ENCODE measurements at places on chromosomes 16 and 17.
A peak's percentile ranks its signal among the peaks of the same experiment; 100 is the strongest.

GRCh38 chr16:8500351-8500750, 90.0 kb downstream of the TMEM114 start:
- no peak for DNase-seq

GRCh38 chr16:4176906-4177417, 60.7 kb upstream of the ADCY9 start:
- no peak for DNase-seq

- no peak for DNase-seq
Measured at GRCh38 chr16:84502581-84502980, 1.9 kb downstream of the MEAK7 start.

DNA sequence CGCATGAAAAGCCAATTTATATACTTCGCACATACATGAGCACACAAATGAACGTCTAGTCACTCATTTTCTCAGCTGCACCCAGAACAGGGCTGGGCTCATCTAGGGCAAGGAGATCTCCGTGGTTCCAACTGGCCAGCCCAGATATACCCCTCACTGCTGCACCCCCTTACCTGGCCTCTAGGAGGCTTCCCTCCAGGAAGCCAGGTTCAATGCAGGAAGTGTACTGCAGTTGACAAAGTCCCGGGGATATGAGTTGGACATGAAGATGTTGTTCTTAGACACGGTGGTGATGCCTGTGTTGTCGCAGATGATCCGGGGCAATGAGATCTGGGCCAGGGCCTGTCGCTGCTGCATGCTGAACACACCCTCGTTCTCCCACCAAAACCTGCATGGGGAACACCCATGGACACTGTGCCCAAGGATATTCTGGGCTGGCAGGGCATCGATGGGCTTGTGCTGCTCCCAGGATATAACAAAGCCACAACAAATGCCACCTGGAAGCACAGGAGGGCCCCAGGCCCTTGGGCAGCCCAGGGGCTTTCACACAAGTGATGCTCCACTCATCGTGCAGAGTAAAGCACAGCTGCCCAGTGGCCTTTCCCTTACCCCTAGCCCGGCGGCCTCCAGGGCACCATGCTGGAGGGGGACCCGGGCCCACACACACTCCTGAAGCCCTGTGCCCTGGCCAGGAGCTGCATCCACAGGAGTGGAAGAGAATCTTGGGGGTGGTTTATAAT, 10.1 kb downstream of the MPO start:
- DNase-seq = no peak

DNA sequence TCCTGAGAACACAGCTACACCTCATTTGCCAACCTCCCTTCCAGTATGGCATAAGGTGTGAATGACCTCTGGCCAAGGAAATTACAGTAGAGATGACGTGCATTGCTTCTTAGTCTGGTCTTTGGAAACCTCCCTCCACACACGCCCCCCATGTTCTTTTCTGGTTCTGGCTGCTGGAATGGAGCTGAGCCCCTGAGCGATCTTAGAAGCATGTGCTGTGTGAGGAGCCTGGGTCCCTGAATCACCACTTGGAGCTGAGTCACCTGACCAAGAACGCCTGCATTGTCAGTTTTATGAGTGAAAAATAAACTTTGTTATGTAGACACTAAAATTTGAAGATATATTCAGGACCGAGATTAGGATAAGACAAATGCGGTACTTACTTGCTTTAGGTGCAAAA, 51.4 kb downstream of the HS3ST3A1 start:
- no peak for DNase-seq

- peak; percentile 24 for DNase-seq
Measured at GRCh38 chr17:57463103-57463885, 207.0 kb downstream of the MSI2 start.

DNA sequence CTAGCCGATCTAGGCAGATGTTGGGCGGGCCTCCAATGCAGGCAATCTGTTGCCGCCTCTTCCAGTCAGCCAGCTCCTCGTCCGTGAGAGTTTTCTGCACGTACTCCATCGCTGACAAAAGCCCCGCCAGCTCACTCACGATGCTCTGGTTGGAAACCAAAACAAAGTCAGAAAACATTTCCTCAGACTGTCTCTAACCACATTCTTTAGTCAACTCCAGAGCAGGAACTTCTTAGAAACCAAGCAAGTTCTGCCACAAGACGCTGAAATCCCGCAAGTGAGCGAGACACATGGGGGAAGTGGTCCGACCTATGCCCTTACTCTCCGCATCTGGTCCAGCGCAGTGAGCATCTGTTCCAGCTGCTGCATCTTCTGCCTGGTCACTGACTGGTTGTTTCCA, 49.1 kb downstream of the STAT5A start:
- peak; percentile 82 for DNase-seq

- no peak for DNase-seq
Measured at GRCh38 chr17:21250854-21251253, 2.4 kb downstream of the NATD1 start.

- no peak for DNase-seq
Measured at GRCh38 chr17:77602062-77602746, 356.3 kb upstream of the TNRC6C start.

- DNase-seq = no peak
Measured at GRCh38 chr16:50566014-50566962, 18.1 kb downstream of the NKD1 start.

- no peak for DNase-seq
Measured at GRCh38 chr17:80422276-80422675, 7.3 kb downstream of the ENDOV start.

DNA sequence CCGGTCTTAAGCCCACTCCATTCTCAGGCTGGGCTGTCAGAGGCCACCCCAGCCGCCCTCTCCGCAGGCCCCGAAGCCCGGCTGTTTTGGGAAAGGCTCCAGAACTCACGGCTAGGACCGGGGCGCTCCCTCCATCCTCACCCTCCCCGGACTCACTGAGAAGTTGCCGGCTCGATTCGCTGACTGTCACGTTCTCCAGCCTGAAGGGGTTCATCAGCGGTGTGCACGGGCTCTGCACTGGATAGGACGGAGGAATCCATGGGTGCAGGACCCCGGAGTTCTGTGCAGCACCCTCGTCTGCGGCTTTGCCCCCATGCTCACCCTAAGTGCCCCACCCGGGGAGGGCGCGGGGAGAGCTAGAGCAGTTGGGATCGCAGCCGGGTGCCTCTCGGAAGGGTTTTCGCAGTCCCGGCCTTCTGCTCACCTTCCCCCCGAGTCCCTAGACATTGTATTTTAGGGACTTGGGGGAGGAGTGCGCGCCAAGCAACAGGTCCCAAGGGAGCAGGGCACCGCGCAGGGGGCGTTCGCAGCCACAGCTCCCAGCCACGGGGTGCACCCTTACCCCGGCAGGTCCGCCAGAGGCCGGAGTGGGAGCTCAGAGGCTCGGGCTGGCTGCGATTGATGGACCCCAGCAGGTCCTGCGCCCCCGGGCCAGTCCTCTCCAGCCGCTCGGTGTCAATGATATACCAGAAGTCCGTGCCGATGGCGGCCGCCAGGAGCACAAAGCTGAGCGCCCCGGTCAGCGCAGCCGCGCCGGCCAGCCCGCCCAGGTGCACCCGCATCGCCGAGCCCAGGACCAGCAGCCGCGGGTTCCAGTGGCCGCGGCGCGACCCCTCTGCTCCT, 1.0 kb downstream of the TMEM114 start:
- no peak for DNase-seq

- no peak for DNase-seq
Measured at GRCh38 chr16:50251375-50252081, 14.8 kb upstream of the ADCY7 start.

DNA sequence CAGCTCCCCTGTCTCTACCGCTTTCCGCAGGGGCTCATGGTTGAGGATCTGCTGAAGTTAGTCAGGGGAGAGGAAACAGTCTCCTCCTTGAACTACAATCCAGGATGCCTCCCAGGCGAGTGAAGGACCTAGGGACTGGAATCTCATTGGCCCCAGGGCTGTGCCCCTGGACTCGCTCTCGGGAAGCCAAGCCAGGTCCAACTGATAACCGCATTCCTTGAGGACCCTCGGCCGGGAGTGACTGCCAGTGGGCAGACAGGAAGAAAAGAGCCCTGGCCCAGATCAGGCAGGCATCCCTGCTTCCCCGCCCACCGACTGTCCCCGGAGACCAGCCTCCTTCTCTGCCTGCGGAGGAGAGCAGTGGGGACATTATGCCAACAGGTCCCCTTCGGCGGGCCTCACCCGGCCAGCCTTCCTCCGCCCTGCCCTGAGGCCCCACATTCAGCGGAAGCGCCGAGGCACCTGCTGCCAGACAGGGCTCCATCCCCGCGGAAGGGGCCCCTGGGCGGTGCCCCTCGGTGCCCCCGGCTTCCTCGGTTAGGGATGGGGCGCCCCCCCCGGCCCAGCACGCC, 776 bp downstream of the LRRC75A start:
- DNase-seq = peak; percentile 45

DNA sequence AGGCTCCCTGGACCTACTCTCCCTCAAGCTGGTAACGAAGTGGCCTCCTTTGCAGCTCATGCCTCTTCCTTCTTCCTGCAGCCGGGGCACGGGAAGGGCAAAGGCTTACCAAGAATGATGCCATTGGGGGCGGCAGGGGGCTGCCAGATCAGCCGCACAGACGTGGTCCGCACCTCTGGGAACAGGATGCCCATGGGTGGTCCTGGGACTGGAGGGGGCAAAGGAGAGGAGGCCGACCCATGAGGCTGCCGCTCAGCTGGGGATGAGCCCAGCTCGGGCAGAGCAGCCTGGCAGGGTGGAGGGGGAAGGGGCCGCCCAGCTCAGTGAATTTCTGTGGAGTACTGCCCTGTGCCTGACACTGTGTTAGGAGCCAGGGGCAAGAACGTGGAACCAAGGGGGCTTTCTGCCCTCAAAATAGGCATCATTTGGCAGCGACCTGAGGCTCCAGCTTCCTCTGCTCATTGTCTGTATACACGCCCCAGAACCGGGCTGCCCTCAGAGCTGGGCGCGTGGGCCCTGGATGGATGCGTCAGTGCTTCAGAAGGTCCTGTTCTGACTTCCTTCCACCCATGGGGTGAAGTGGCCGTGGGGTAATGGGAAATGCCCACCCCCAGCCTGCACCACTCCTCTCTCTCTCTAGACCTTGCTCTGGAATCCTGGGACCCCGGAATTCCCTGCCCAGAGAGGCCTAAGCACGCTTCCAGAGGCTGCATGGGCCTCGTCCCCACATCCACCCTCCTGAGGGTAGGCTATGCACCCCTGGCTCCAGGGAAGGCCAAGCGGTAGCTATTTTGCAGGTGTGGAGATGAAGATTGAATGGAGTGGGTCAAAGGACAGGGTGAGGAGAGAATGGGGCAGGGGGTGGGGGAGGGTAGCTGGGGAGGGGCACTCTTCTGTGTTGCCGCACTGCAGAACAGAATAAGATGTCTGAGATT, 79.8 kb upstream of the CDC42EP4 start:
- no peak for DNase-seq

- no peak for DNase-seq
Measured at GRCh38 chr16:48197294-48197693, 41.5 kb upstream of the ABCC12 start.

DNA sequence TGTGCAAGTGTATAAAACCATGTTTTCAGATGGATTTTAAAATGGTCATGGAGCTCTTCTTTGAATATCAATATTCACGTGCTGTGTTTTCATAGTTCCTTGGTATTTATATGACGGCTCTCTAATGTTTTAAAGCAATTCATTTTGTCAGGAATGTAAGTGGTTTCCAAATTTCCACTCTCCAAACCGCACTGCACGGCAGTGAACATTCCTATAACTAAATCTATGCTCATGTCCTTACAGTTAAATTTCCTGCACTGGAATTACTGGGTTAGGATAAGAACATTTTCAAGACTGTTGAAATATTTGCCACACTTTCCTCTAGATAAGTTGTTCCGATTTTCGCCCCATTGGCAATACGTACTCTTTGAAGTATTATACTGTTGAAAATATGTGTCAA, 398.9 kb downstream of the PMP22 start:
- DNase-seq = no peak

GRCh38 chr17:48024149-48025039, 13.2 kb downstream of the COPZ2 start:
- peak; percentile 46 for DNase-seq

- DNase-seq = no peak
Measured at GRCh38 chr17:8821446-8822105, 22.4 kb upstream of the MFSD6L start.

- no peak for DNase-seq
Measured at GRCh38 chr17:30823421-30823820, 1.1 kb downstream of the CRLF3 start.

- peak; percentile 39 for DNase-seq
Measured at GRCh38 chr17:2302778-2303203, 794 bp downstream of the SMG6 start.

DNA sequence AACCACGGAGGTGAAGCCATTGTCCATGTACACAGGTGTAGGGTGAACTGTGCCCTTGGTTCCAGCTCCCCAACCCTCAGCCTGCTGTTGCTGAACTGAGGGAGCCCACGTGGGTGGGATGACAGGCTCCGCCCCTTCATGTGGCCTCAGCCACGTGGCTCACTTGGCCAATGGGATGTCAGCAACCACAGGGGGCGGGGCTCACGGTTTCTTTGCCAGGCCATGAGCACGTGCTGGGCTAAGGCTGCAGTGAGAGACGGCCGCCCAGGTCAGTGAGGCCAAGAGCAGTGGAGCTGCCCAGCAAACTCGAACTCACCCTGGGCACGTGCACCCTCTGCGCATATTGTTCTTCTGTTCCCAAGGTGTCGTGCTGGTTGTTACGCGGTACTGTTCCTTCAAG, 282.6 kb downstream of the IRF8 start:
- DNase-seq = no peak

DNA sequence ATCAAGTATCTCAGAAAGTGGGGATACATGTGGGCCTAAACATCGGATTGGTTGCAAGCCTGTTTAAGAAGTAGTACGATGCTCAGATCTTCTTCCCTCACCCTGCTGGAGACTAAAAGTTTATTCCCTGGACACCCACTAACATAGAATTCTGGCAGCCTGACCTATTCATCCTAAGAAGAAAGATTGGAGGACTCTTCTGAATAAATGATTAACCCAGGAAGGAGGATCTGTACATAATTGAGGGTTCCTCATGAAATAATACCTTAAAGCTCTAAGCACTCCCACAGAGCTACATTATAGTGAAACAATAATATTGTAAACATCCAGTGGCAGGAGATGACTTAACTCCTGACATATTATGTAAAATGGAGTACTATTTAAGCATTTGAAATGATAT, 111.7 kb downstream of the NLK start:
- DNase-seq = no peak

GRCh38 chr17:69064001-69064400, 3.3 kb upstream of the ABCA9 start:
- DNase-seq = no peak

DNA sequence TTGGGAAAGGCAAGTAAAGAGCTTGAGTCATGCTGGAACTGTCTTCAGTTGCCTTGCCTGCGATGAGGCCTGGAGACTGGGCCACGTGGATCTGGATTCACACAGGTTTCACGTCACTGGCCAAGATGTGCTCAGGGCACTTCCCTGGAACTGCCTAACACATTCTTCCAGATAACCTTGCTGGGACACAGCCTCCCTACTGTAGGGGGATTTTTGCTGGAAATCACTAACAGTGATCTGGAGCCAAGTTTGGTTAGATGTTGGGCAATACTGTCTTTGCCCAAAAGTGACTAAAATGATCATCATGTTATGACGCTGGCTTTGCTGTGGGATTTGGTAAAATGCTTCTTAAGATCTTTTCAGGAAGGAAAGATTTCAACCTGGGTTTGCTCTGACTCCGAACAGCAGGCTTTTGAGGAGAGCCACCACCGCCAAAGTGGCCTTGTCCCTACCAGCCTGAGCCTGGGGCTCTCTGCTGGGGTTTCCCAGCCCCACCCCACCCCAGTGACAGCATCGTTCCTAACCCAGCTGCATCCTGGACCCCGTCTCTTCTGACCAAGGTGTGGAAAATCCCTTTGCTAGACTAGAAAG, 14.7 kb downstream of the C1QTNF1 start:
- DNase-seq = no peak
